ENCODE measurements at places on chromosomes 13 and 19. TPM values are rescaled to one million over a fixed set of nuclear protein-coding genes. Genes with fewer than 3 reads are reported as not detected.

GRCh38 chr19:1026783-1027649 lies 608 bp downstream of the CNN2 start:
- DNase-seq = no peak

DNA sequence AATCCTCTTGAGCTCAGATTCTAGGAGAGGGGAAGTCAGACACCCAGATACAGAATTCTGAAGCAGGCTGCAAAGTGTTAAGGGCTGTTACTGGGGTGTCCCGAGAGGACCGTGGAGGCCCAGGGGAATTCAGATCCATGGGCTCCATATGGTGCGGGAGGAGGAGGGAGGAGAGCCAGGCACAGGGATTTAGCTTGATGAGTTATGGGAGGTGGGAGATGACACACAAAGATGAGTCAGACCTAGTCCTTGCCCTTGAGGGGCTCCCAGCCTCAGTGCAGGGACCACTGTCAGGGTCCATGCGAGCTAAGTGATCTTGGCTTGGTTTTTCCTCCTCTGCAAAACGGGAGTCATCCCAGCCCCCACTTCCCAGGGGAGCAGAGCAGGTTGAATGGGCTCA lies 14.4 kb upstream of the GIPR start:
- DNase-seq = peak; percentile 65

Gene NCR1
- 0.36 TPM for total RNA-seq

Gene SRRM5
- total RNA-seq = not detected

Data from osteoblast (primary cell).